ENCODE measurements at places on chromosomes 11 and 22.

DNA sequence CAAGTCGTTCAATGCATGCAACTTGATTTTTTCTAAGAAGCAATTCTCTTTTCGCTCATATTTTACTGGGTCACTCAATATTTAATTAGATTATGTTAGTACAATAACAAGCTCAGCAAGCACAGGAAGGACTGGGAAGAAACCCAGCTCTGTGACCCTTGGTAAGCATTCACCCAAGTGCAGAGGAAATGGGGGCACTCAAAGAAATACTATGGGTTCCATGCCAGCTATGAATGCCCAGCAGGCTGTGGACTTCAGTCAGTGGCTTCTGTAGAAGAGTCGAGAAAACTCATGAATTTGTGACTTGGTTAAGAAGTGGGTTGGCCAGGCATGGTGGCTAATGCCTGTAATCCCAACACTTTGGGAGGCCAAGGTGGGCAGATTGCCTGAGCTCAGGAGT is 123.6 kb downstream of the GALNT18 start:
- DNase-seq, result no peak

- DNase-seq, result no peak
Measured at GRCh38 chr22:38524429-38524828, 18.3 kb upstream of the DDX17 start.

DNA sequence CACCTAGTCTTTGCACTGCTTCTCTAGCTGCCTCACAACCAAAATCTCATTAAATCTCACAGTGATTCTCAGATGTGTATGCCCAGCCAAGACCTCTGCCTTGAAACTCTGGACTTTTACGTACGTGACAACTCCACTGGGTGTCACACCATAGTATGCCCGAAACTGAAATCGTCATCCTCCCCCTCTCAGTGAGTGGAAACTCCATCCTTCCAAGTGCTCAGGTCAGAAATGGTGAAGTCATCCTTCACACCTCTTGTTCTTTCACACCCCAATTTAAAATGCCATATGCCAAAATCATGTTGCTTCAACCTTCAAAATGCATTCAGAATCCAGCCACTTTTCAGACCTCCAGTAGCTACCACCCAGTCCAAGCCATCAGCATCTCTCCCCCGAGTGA is 42.5 kb downstream of the SFI1 start:
- no peak for DNase-seq

GRCh38 chr11:38460896-38461295 is 1862.9 kb upstream of the RAG2 start:
- no peak for DNase-seq

GRCh38 chr22:44586999-44587736 is 89.1 kb upstream of the RTL6 start:
- DNase-seq, result no peak

- no peak for DNase-seq
Measured at GRCh38 chr11:30009060-30009459, 7.8 kb downstream of the KCNA4 start.

GRCh38 chr11:13116491-13116890 is 107.4 kb downstream of the RASSF10 start:
- DNase-seq, result no peak

- DNase-seq, result no peak
Measured at GRCh38 chr11:63874511-63874910, 35.6 kb downstream of the MARK2 start.

DNA sequence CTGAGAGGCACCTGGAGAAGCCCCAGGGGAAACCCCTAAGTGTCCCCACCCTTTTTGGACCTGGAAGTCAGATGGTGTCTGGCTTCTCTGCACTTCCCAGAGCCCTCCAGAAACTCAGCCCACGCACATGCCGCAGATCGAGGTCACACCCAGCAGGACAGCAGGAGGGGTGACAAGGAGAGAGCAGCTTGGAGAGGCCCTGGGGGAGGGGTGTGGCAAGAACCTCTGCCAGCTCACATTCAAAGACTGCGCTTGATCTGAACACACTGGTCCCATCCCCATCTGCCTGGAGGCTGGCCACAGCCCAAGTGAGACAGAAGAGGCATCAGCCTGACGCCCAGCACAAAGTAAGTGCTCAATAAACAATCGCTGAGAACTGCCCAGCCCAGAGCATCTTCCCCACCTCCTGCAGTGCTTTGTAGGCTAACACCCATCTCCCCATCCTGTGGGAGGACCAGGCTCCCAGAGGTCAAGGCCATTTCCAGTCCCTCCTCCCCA is 21.4 kb downstream of the TMPRSS6 start:
- no peak for DNase-seq

GRCh38 chr22:20421507-20421874 is 16.1 kb downstream of the SCARF2 start:
- DNase-seq, result no peak

GRCh38 chr11:2180789-2181370 is 9.3 kb upstream of the TH start:
- no peak for DNase-seq

GRCh38 chr11:19800714-19801519 is 88.3 kb downstream of the NAV2 start:
- no peak for DNase-seq

- peak; percentile 13 for DNase-seq
Measured at GRCh38 chr11:284105-285020, 4.6 kb upstream of the PGGHG start.

GRCh38 chr22:49230194-49230577 is 597.5 kb downstream of the BRD1 start:
- no peak for DNase-seq
